Fibroblast of mammary gland (primary cell): ENCODE measurements at places on chromosomes 2 and 18.

GRCh38 chr2:54394392-54394791 is 61.7 kb upstream of the SPTBN1 start:
- peak; percentile 53 for DNase-seq

DNA sequence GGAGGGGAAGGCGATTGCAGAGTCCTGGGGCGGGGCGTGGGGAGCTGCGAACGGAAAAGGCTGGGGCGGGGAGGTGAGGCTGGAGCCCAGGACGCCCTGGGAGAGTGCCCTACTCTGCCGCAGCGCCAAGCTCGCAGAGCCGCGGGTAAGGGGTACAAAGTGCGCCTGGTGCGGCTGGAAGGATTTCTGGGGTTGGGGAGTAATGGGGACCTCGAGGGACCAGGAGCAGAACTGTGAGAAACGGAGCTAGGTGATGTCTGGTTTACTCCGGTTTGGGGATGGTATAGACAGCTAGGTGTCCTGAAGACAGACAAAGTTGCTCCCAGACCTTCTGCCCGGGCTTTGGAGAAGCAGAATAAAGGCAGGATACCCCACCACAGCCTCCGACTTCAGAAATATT is 718 bp upstream of the NXPH2 start:
- no peak for DNase-seq

GRCh38 chr2:212538305-212539071 is at the start of gene ERBB4:
TSS of gene ERBB4 (minus strand) at chr2:212538802. CDS start at chr2:212538530, 272 bp downstream.
- no peak for DNase-seq

GRCh38 chr2:51994123-51994763 is 962.3 kb upstream of the NRXN1 start:
- DNase-seq = no peak

GRCh38 chr2:60530660-60531281 is 22.7 kb downstream of the BCL11A start:
- DNase-seq = no peak

DNA sequence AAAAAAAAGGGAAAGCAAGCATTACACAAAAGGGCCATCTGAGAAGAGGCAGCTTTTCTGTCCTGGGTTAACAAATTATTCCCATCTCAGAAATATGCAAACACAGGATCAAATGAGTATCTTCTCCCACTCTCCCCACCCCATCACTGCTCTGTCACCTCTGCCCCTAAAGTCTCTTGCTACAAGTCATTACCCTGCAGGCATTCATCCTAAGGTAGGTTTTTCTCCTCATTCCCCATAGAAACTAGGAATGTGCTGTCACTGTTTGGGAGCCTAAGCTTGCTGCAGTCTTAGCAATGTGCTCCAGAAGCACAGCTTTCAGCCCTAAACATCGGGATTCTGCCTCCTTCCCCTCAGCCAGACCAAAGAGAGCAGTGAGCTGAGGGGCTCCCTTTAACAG is 3.6 kb downstream of the LRRTM1 start:
- no peak for DNase-seq

- DNase-seq = peak; percentile 98
These were observed 11.5 kb downstream of the IGFBP5 start for GRCh38 chr2:216683846-216684245.

GRCh38 chr2:120343433-120344105 is 2.4 kb upstream of the INHBB start:
- peak; percentile 62 for DNase-seq

- DNase-seq = peak; percentile 86
These were observed 89.9 kb downstream of the ACSL3 start for GRCh38 chr2:222950638-222951285.

GRCh38 chr2:141271346-141271745 is 859.5 kb downstream of the LRP1B start:
- no peak for DNase-seq

- no peak for DNase-seq
These were observed 11.0 kb upstream of the GAREM2 start for GRCh38 chr2:26161926-26162325.

GRCh38 chr18:58046093-58046793 is 2.2 kb downstream of the NEDD4L start:
- DNase-seq = no peak

GRCh38 chr2:28970464-28971160 is 10.5 kb upstream of the TOGARAM2 start:
- DNase-seq = no peak

DNA sequence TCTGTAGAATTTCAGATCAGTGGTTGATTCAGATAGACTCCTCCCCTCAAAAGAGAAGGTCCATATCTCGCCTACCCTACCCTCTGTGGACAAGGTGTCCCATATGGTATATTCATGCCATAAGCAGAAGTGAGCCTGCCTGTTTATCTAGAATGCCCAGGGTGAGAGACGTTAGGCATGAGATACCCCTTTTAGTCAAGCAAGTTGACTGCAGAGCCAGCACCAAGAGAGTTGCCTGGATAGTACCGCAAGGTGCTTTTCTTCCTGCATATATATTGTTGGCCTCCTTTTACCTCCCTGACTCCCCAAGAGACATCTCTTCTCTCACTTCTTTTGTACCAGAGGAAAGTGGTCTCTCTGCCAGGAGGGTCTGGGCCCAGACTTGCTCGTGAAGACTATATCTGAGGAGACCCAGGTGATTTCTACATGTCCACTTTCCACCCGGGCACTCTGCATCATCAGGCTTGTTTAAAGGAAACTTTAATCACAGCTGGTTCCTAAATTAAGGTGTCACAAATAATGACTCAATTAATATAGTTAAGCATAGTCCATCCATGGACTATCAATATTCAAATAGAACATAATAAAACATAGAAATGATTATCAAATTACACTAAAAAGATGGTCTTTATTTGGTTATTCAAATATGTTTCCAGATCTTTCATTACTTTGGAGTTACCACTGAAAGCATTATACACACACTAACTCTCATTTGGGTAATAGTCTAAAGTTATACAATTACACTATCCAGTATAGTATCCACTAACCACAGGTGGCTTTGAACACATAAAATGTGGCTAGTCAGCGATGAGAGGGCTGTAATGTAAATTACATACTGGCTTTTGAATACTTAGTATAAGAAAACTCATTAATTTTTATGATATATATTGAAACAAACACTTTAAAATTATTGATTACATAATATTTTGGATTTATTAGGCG is 4.1 kb downstream of the ITGA4 start:
- no peak for DNase-seq

GRCh38 chr18:8949206-8949605 is 153.3 kb upstream of the NDUFV2 start:
- peak; percentile 48 for DNase-seq

DNA sequence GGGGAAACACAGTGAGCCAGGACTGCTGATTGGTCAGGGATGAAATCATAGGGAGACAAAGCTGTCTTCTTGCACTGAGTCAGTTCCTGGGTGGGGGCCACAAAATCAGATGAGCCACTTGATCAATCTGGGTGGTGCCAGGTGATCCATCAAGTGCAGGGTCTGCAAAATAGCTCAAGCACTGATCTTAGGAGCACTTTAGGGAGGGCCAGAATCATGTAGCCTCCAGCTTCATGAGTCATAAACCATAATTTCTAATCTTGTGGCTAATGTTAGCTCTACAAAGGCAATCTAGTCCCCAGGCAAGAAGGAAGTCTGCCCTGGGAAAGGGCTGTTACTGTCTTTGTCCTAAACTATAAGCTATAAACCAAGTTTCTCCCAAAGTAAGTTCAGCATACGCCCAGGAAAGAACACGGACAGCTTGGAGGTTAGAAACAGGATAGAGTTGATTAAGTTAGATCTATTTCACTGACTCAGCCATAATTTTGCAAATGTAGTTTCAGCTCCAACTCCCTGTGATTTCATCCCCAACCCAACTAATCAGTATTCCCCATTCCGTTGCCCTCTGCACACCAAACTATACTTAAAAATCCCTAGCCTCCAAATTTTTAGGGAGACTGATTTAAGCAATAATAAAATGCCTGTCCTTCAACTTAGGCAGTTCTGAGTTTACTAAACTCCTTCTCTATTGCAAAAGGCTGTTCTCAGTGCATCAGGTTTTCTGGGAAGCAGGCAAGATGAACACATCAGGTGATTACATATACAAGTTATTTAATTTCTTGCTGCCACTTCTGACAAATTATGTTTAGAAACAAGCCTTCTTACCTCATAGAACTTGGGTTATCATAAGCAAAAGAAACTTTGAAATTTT is 226.9 kb upstream of the SPOPL start:
- peak; percentile 81 for DNase-seq

GRCh38 chr18:75227535-75228296 is 17.1 kb downstream of the TSHZ1 start:
- DNase-seq = no peak

GRCh38 chr2:180063494-180064092 is 56.5 kb upstream of the CWC22 start:
- peak; percentile 46 for DNase-seq

DNA sequence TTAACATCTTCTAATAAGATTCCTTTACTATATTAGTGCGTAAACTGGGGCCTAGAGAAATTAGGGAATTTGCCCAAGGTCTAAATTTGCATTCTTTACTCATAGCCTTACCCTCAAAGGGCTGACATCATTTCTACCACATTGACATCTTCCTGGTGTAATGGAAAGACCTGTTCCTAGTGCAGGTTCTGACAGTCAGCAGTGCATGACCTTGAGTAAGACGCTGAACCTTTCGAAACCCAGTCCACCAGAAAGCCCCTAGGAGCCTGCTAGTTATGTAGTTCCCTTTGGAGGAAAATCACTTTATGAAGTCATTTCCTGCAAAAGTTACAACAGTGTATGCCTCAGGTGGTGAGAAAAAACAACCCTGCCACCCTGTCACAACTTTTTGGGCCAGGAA is 388.3 kb downstream of the TNS1 start:
- DNase-seq = no peak

DNA sequence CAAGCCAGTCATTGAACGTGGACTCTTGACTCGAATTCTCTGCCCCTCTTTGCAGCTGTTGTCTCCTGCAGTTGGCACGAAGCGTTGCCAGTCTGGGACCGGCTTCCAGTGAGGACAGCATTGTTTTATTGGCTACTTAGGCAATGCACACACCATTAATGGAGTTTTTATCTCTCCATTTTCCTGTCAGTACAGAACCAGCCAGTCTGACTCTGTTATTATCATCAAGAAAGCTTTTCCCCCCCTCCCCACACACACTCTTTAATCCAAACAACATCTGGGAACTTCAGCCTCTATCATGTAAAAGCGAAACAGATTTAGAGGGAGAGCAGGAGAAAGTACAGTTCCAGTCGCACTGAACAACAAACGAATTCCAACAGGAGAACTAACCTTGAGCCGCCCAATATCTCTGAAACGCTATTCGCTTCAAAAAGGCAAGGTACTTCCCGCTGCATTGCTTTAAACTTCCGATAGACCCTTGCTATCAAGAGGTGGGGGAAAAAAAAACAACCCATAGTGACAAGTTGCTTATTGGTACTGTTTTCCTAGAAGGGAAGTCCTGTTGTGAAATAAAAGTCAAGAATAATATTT is 38.2 kb downstream of the ACVR1 start:
- DNase-seq = peak; percentile 29

DNA sequence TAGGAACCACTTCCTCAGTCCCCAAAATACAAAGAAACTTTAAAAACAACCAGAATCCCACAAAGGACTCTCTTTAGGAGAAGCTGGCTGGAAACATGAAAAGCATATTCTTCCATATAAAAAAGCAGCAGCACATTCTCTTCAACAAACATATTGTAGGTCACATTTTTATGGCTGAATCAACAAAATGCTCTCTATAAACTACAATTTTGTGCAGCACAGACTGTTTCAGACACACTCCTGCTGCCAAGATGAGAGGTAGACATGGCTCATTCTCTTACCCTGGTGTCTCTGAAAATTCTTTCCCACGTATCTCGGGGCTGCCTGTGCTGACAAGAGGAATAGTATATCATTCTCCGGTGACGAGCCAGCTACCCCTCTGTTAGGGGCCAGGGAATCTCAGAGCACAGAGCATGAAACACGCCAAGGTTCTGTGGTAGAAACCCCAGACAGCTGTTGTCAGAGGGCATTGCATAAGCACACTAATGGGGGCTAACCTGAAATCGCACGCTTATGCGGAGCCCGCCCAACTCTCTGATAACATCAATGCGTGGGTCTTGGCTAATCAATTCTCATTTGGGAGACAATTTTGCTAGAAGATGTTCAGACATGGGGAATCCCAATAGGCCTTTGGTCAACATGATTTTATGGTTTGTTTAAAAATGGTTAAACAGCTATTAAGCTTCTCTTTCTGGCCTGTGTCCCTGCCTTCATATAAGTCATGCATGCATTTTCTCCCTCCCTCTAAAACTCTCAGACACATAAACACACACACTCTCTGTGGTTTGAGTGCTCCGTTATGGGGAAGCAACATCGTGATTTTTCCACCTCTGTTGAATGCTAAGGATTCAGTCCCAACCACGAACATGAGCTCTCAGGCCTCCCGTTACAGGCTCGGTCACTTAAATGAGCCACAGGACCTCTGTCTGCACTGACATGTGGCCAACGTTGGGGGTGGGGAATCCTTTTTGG is 177.5 kb downstream of the INO80D start:
- DNase-seq = no peak

GRCh38 chr2:230266638-230267037 is 41.1 kb downstream of the SP140 start:
- DNase-seq = peak; percentile 7

DNA sequence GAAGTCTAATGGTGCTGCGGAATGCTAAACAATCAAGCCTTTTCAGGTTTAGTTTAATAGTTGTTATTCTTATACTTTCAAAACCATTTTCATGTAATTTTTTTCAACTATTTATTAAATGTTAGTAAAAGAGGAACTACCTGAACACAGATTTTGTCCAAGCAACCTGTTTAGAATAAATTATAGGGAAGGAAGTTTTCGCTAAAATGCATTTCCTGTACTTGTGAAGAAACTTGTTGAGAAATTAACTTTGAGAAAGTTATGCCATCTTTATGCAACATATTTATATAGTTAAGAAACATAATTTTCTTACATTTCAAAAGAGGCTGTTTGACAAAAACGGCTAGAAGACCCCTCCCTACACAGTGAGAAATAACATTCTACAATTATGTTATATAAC is 16.6 kb downstream of the MAP4K4 start:
- DNase-seq = no peak

- no peak for DNase-seq
These were observed 28.5 kb upstream of the MCFD2 start for GRCh38 chr2:46943881-46944798.

DNA sequence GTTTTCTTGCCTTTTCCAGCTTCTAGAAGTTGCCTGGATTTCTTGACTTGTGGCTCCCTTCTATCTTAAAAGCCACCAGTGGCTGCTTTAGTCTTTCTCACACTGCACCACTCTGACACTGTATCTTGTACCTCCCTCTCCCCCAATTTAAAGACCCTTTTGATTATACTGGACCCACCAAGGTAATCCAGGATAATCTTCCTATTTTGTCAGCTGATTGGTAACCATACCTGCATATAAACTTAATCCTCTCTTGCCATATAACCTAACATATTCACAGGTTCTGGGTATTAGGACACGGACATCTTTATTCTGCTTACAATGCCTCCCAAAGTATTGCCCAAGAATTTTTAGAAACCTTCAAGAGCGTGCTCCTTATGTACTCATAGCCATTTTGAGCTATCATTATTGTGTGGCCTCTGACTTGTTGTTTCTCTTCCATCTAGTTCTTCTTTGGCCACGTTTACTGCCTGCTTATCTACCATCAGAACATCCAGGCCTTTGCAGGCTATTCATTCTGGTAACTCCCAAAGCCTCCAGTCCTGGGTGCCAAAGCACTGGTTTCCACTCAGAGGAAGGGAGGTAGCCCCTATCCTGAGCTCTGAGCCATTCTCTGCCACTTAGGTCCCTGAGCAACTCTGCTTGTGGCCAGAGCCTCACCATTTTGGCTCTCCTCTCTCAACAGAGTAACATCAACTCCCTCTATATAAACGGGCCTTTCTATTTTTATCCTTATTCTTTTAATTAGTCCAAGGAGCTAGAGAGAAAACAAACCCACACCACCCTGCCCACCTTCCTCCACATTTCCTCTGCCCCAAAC is 70.8 kb downstream of the MYO3B start:
- no peak for DNase-seq
